ENCODE measurements at places on chromosomes 4 and X.
A peak's percentile ranks its signal among the peaks of the same experiment; 100 is the strongest.

DNA sequence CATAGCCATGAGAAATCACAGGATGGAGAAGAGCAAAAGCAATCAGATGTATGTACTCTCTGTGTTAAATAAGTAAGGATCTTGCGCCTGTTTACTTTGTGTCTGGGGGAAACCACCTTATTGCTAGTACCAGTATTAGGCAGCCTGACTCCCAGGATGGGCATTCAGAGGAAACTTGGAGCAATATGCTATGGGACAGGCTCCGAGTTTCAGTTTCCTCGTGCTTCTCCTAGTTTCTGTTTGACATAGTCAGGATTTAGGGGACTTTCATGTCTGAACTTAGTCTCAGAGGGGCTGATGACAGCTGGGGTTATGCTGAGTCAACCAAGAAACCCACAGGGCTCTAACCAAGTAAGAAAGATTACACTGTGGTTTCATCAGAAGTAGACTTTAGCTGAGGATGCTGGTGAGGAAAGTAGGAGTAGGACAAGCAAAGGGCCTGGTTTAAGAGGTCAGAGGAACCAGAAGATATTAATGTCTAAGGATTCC, 13.5 kb downstream of the NSUN7 start:
- DNase-seq, result no peak

GRCh38 chr4:183398298-183399125, 45.9 kb upstream of the CDKN2AIP start:
- peak; percentile 66 for DNase-seq

GRCh38 chr4:26931451-26931850, 70.8 kb downstream of the STIM2 start:
- DNase-seq, result no peak

GRCh38 chrX:121050781-121051180, 3.4 kb downstream of the GLUD2 start:
- DNase-seq, result no peak

GRCh38 chr4:87121341-87122065, 98.9 kb downstream of the KLHL8 start:
- no peak for DNase-seq

DNA sequence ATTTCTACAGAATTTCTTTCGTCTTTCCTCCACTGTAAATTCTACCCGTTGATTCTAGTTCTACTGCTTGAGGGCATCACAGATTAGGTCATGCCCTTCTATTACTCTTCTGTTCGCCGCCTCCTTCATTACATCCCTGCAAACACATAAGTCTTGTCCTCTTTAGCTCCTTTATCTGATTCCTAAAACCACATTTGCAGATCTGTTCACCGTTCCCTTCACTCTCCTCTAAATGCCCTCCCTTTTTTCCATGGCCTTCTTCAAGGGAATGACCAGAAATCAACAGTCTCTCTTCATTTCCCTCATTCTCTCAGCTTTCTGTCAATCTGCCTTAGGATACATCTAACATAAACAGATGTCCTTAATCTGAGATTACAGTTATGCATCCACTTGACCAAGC, 43.1 kb downstream of the BTC start:
- DNase-seq, result no peak

GRCh38 chrX:103733017-103733416, 22.3 kb downstream of the TMEM31 start:
- no peak for DNase-seq

- no peak for DNase-seq
These were observed 71.9 kb downstream of the WDFY3 start for GRCh38 chr4:84894621-84895020.

GRCh38 chr4:54384563-54384962, 155.5 kb downstream of the PDGFRA start:
- DNase-seq, result no peak

- DNase-seq, result no peak
These were observed 73.3 kb downstream of the FIP1L1 start for GRCh38 chr4:53450773-53451172.

- no peak for DNase-seq
These were observed 146.8 kb downstream of the PTTG2 start for GRCh38 chr4:38106886-38107514.

GRCh38 chr4:6324461-6324998, 54.9 kb downstream of the WFS1 start:
- DNase-seq, result no peak

DNA sequence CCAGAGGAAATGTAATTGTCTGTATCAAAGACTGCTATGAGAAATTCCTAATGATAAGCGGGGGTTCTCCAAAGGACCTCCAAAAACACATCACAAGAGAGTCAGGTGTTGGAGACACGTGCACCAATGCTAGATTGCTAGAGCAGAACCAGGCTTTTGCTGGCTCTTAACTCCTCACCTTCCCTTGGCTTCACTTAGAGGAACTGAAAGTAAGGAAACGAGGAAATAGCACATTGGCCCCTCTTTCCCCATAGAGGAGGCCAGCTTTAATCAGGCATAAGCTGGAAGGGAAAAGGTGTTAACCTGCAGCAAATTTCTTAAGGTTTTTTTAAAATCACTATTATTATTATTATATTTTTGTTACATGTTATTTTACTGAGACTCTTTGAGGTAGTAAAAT, 13.6 kb downstream of the OTC start:
- no peak for DNase-seq

- DNase-seq, result no peak
These were observed 473.3 kb upstream of the FAM47C start for GRCh38 chrX:36534900-36535299.

DNA sequence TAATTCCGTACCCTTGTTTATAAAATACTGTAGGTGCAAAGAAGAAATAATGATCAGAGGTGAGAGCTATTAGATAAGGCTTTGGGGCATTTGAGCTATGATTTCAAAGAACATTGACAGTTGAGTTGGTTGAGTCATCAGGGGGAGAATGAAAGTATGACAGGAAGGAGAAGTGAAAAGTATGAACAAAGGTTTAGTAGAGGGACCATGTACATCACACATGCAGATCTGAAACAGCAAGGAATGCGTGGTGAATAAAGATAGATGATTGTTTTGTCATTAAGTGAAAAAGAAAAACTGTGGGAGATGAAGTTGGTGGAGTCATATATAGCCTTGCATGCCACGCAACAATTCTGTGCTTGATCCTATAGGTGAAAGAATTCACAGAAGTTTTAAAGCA, 163.1 kb downstream of the ARAP2 start:
- DNase-seq, result no peak

- DNase-seq, result no peak
These were observed 546 bp downstream of the ZRSR2 start for GRCh38 chrX:15790769-15791290.

- no peak for DNase-seq
These were observed 70.6 kb upstream of the CENPE start for GRCh38 chr4:103268746-103269145.

DNA sequence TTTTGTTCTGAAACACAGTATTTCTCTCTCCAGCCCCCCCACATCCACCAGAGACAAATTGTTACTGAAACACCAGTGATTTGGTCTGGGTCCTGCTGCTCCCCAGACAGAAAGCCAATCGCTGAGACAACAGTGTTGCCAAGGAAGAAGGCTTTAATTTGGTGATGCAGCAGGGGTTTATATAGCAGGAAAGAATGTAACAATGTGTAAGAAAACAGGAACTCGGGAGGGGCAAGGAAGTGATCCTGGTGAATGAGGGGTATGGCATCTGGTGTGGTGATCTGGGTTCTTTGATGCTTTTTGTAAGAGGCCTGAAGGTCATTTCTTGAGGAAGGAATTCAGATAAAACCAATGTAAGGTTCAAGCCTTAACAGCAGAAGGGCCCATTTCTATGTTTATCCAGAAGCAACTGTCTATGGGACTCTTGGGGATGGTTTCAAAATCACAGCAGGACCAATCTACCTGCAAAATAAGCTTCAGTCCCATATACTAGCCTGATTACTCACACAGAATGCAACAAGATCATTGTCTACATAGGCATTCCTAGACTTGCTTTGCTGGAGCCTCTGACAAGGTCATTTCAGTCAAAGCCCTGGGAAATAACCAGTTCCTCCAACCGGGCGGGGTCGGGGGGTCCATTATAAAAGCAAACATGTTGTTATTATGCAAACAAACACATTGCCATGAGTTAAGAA, 445.2 kb upstream of the ZFP42 start:
- no peak for DNase-seq

DNA sequence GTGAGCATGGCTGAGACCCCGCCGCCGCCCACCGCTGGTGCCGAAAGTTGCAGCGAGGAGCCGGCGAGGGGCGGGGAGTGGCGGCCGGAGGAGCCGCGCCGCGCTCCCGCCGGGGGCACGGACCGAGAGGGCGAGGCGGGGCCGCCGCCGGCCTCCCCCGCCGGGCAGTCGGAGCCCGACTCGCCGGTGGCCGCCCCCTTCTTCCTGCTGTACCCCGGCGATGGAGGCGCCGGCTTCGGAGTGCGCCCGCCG, 16.5 kb downstream of the UTP3 start:
- no peak for DNase-seq

DNA sequence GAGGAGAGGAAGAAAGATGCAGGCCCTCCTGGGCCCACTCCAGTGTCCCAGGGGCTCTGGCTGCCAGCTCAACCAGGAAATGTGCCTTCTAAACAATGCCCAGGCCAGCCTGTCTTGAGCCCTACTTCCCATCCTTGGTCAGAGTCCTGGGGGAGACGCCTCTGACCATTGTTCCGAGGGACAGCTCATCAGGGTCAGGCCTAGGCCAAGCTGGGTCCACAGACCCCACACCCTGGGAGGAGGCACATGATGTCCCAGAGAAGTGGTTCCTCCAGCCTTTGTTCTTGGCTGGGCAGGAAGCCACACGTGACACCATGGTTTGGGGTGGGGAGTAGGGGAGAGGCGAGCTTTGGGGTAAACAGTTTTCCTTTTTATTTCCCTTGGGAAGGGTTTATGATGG, 102.5 kb downstream of the EFNB1 start:
- DNase-seq, result no peak

DNA sequence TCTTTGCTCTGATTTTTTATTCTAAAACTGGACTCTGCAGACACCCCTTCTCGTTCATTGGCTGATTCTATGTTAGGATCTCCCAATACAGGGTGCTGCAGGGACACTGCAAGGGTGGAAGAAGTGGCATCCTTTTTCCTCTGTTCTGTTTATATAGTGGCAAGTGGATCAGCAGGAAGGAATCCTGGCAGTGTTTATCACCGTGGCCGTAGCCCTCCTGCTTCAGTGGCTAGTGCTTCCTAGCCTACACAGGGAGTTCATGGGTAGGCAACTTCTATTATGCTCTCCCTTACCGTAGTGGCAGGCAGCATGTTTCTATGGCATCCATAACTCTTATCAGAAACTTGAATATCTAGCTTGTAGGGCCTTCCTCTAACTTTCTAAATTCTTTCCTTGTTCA, 6.4 kb upstream of the AP1AR start:
- DNase-seq, result no peak

GRCh38 chr4:8195841-8196458, 3.1 kb upstream of the SH3TC1 start:
- DNase-seq, result no peak

DNA sequence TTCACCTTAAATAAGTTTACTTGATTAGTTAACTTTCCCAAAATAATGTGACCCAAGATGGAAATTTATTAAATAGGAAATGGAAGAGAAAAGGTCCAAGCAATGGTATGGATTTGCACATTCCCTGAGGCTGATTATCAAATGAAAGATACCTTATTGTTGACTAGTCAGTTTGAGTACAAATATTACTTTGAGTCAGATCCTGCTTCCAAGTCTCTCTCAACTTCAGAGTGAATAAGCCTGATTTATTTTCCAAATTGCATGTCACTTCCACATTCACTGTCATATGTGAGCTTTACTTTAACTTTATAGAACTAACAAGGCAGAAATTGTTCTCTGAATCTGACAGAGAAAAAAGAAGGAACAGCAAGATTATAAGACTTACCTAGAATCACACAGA, 520.8 kb downstream of the RAB28 start:
- DNase-seq, result no peak

GRCh38 chr4:163693211-163693610, 198.7 kb downstream of the TMA16 start:
- DNase-seq, result no peak

DNA sequence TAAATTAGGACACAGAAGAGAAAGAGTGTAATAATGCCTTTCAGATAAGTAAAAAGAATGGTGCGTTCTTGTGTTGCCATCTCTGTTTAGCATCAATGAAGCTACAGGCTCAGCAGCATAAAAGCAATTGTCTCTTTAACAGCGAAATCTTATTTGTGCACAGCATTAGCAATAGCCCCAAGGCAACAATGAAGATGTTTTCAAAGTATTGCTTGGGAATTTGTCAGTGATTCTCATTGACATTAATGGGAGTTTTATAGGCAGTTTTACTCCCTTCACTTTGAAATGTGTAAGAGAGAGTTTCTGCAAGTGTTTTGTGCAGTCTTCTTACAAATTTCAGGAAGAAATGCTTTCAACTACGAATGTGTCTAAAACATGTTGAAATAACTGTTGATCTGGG, 633.0 kb downstream of the TLL1 start:
- no peak for DNase-seq

DNA sequence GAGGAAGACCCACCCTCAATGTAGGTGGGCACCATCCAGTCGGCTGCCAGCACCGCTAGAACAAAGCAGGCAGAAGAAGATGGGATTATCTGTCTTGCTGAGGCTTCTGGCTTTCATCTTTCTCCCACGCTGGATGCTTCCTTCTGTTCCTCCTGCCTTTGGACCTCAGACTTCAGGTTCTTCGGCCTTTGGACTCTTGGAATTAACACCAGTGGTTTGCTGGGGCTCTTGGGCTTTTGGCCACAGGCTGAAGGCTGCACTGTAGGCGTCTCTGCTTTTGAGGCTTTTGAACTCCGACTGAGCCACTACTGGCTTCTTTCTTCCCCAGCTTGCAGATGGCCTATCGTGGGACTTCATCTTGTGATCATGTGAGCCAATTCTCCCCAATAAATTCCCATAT, 55.1 kb downstream of the PDLIM5 start:
- DNase-seq, result no peak

DNA sequence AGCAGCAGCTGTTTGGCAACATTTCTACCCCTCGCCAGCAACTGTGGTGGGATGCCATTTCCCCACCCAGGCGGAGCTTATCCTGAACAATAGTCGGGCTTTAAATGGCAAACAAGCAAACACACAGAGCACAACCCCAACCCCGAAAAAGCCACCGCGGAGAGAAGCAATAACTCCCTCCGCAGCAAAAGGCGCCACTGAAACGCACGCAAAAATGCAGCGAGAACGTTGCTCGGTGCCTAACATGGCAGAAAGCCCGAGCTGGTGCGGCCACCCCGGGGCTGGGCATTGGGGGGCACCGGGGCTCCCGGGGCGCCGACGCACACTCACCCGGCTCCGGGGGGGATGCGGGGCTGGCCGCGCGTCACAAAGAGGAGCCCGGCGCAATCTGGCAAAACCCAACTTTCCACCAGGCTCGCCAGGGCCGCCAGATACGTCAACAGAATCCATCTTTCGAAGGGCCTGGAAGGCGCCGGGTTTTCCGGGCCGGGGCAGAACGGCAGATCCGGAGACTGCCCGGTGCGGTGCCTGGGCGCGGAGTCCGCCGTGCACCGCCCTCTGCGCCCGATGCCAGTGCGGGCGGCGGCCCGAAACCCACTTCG, 818 bp downstream of the RAI2 start:
- peak; percentile 6 for DNase-seq

DNA sequence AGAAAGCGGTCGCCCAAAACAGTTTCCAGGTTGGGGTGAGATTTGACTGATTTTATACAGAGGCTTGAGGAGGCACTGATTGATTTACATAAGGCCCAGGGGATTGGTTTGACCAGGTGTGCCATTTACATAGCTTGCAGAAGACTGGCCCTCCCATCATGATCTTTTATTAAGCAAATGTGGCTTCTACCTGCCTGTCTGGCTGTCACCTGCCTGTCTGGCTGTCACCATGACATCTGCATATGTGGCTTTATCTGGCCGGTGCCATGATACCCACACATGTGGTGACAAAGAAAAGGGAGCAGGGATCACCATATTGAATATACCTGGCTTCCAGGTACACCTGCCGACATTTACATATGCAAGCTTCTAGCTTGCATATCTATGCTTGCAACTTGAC, 17.0 kb upstream of the CDS1 start:
- DNase-seq, result no peak
